ENCODE measurements at places on chromosomes 1 and 21.

DNA sequence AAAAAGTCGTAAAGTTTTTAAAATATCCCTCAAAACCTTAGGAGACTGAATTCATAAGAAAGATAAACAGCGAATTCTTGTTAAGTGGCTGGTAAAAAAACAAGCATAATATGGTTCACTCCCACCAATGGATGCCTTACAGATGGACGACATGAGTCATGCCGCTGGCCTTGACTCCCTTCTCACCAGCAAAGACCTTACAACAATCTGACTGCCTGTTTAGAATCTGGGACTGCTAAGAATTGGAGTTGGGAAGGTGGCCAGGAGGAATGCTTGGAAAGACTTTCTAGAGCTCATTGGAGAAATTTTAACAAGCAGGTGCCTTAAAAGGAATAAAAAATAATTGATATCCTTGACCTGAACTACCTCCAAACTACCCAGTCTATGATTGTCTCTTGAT, 206.9 kb upstream of the FMN2 start:
- no peak for DNase-seq

- no peak for DNase-seq
Measured at GRCh38 chr21:42112857-42113256, 41.7 kb downstream of the UMODL1 start.

GRCh38 chr1:119943216-119943615, 46.9 kb upstream of the ADAM30 start:
- DNase-seq: no peak

DNA sequence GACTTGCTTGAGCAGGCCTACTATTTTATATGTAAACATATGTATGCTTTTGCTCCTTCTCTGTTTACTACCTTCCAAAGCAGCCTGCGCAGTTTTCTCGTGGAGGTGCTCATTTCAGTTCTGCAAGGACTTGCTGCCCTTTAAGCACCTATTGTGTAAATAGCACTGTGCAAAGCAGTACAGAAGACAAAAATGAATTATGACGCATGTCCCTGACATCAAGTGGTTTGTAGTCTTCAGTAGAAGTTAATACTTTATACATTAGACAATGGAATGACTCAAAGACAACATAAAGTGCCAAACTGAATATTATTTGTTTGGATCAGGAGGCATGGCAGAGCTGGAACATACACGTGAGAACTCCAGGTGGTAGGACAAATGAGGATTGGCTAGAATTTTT, 611.7 kb downstream of the LMO4 start:
- DNase-seq: no peak

DNA sequence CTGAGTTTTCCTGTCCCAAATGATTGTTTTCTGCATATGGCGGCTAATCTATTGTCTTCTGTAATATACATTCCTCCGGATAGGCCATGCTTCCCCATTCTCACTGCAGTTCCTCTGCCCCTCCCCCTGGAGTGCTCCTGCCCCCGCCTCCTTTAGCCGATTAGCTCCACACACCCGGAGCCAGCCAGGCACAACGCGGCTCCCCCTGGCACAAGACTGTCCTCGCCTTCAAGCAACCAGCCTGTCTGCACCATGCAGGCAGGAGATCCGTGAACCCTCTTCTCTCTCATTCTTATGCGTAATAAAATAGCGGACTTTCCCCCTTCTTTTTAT, 18.0 kb downstream of the SERTAD4 start:
- DNase-seq: no peak

- DNase-seq: no peak
Measured at GRCh38 chr1:190066011-190066410, 411.7 kb downstream of the BRINP3 start.

GRCh38 chr1:164071288-164071687, 487.7 kb upstream of the PBX1 start:
- no peak for DNase-seq

- no peak for DNase-seq
Measured at GRCh38 chr1:68454534-68454933, 4.8 kb upstream of the RPE65 start.

- no peak for DNase-seq
Measured at GRCh38 chr1:181440510-181440909, 42.8 kb upstream of the CACNA1E start.

- no peak for DNase-seq
Measured at GRCh38 chr1:214637722-214638458, 34.9 kb downstream of the CENPF start.

- DNase-seq: peak; percentile 7
Measured at GRCh38 chr1:163565166-163565565, 243.4 kb downstream of the NUF2 start.

GRCh38 chr1:18315449-18315848, 165.3 kb upstream of the KLHDC7A start:
- DNase-seq: no peak

DNA sequence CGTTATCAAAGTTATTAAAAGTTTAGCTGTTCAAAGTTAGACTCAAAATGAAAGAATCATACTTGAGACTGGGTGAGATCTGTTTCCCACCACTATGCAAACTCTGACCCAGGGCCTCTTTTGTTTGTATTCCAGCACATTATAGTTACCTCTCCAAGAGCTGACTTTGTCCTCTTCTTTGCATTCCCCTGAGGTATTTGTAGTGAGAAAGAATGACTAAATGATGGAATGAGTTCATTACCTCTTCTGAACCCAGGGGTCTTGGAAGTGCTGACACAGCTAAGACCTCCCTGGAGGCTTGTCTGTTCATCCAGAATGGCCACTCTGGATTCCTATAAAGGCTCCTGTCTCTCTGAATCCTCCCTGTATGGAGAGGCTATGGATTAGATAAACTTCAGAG, 62.4 kb downstream of the FGGY start:
- no peak for DNase-seq

GRCh38 chr1:217026531-217026930, 303.3 kb upstream of the ESRRG start:
- DNase-seq: no peak

DNA sequence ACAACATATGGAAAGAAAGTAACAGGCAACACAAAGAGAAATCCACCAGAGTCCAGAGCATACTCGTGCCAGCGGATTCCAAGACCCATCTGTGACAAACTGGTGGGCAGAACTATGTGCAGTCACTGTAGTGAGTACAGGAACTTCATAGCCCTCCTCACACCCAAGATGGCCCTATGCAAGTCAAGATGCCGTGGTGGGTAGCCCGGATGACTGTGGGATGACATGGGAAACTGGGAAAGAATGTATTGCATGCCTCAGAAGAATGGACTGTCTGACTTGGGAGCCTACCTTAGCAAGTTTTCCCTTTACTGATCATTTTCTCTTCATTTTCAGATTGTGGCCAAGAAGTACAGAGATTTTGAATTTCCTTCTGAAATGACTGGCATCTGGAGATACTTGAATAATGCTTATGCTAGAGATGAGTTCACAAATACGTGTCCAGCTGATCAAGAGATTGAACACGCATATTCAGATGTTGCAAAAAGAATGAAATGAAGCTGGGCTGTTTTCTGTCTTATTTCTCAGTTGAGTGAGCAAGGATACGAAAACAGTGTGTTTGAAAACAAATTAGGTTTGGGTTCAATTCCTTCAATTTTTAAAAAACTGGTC, 47.3 kb downstream of the CLIC6 start:
- no peak for DNase-seq

DNA sequence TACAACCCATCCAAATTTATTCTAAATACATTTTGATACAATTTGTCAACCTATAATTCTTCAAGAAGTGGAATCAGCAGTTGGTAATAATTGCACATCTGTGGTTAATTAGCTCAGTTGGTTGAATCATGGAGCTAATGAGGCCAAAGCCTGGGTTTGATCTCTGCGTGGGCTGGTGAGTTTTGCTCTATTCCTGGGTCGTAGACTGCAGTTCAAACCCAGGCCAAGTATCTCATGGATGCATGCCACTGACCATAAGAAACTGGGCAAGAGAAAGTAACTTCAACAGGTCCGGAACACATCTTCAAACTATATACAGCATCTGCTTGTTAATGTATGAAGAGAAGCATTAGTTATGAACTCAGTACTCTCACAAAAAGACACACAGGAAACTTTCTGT, 779.7 kb downstream of the USP25 start:
- DNase-seq: no peak

- DNase-seq: no peak
Measured at GRCh38 chr1:24964811-24965570, 34.9 kb upstream of the RUNX3 start.

- no peak for DNase-seq
Measured at GRCh38 chr21:36717976-36718375, 19.1 kb downstream of the SIM2 start.

Data from NCI-H2107 (cell line).